Activated CD4-positive, alpha-beta T cell treated with anti-CD3 and anti-CD28 coated beads, Interleukin-2, amount 10 ng/mL, durations not matched to agents 7 days and 5 days (primary cell): ENCODE measurements at places on chromosomes 1 and 21.

DNA sequence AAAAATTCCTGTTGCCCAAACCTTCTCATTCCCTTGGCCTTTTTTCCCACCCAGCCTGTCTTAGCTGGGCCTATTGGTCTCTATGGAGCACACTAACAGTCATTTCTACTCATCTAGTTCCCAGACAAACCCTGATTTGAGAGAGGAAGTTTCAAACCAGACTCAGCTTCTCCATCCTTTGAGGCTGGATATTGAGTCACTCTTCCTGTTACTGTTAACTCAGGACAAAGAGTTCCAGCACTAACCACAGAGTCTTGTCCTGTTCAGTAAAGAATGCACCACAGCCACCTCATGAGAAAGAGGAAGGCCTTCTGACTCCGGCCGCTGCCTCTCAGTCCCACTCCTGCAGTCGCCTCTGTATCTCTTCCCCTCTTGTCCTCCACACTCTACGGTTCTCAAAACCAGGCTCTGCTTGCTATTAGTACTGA, 137.8 kb downstream of the PTPRC start:
- H3K27me3 ChIP-seq, result no peaks in the 10 kb centered on the region
- H3K4me1 ChIP-seq, result peaks cover 15% of the 10 kb centered on the region

GRCh38 chr1:90955769-90956168, 66.1 kb downstream of the ZNF644 start:
- no peaks in the 10 kb centered on the region for H3K27me3 ChIP-seq
- H3K4me3 ChIP-seq, result no peak overlapping the region
- H3K36me3 ChIP-seq, result peaks cover 51% of the 10 kb centered on the region
- no peak overlapping the region for H3K27ac ChIP-seq

DNA sequence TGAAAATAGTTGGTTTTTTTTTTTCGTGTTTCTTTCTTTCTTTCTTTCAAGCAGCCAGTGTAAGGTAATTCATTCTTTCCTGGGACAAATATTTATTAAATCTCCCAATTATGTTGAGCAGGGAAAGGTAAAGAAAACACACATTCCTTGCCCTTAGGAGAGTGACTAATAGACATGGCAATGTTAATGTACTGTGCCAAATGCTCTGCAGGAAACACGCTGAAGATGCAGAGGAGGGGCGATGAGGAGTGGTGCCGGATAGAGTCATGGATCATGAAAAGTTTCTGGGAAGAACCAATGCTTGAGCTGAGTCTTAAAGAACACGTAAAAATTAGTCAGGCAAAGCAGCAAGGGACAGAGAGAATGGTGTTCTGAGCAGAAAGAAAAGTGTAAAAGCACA, 199.2 kb downstream of the DNM3 start:
- H3K27me3 ChIP-seq, result no peaks in the 10 kb centered on the region
- H3K36me3 ChIP-seq, result peaks cover 5% of the 10 kb centered on the region
- no peak overlapping the region for H3K27ac ChIP-seq
- no peak overlapping the region for H3K4me3 ChIP-seq

DNA sequence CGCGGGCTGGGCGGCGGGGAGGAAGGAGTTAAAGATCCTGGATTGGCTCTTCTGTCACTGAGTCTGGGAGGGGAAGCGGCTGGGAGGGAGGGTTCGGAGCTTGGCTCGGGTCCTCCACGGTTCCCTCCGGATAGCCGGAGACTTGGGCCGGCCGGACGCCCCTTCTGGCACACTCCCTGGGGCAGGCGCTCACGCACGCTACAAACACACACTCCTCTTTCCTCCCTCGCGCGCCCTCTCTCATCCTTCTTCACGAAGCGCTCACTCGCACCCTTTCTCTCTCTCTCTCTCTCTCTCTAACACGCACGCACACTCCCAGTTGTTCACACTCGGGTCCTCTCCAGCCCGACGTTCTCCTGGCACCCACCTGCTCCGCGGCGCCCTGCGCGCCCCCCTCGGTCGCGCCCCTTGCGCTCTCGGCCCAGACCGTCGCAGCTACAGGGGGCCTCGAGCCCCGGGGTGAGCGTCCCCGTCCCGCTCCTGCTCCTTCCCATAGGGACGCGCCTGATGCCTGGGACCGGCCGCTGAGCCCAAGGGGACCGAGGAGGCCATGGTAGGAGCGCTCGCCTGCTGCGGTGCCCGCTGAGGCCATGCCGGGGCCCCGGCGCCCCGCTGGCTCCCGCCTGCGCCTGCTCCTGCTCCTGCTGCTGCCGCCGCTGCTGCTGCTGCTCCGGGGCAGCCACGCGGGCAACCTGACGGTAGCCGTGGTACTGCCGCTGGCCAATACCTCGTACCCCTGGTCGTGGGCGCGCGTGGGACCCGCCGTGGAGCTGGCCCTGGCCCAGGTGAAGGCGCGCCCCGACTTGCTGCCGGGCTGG, at the start of gene NPR1:
Gene NPR1, plus strand, starts transcription at position 170 of the 818 bp plus-strand sequence. Its CDS starts 421 bp downstream, at position 591.
- H3K4me1 ChIP-seq, result peaks cover 21% of the 10 kb centered on the region
- peaks cover 46% of the 10 kb centered on the region for H3K27me3 ChIP-seq
- DNase-seq, result peak; percentile 42
- peak within 1 kb of the TSS; percentile 61 for H3K4me3 ChIP-seq
- no peak within 1 kb of the TSS for H3K27ac ChIP-seq

- DNase-seq, result no peak
- peaks cover 23% of the 10 kb centered on the region for H3K4me1 ChIP-seq
- no peak overlapping the region for H3K4me3 ChIP-seq
- no peak overlapping the region for H3K27ac ChIP-seq
- H3K27me3 ChIP-seq, result peaks cover 4% of the 10 kb centered on the region
- no peaks in the 10 kb centered on the region for H3K36me3 ChIP-seq
These were observed 110.1 kb upstream of the RUNX3 start for GRCh38 chr1:25040122-25040685.

DNA sequence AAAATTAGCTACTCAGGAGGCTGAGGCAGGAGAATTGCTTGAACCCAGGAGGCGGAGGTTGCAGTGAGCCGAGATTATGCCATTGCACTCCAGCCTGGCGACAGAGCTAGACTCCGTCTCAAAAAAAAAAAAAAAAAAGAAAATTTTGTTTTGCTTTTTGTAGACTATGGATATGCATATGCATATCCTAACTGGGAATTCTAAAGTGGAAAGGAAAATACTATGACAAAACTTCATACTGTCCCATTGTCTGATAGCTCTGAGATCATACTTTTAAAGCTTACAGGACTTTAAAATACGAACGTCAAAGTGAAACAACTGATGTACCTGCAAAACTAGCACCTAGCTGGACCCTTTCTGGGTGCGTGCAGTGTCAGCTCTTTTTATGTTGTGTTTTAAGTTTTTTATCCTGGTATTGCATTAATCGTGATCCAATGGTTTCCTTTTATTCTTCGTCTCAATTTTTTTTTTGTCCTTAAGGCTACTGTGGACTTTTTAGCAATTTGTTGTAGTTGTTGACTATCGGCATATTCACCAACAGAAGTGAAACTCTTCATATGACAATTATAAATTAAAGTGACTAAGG, 19.2 kb downstream of the SPRTN start:
- H3K27me3 ChIP-seq, result no peaks in the 10 kb centered on the region
- no peak overlapping the region for H3K4me3 ChIP-seq
- no peak overlapping the region for H3K27ac ChIP-seq
- DNase-seq, result no peak
- H3K36me3 ChIP-seq, result peaks cover 20% of the 10 kb centered on the region
- peaks cover 10% of the 10 kb centered on the region for H3K4me1 ChIP-seq

- no peak overlapping the region for H3K27ac ChIP-seq
- no peaks in the 10 kb centered on the region for H3K4me1 ChIP-seq
- no peak overlapping the region for H3K4me3 ChIP-seq
- H3K36me3 ChIP-seq, result no peaks in the 10 kb centered on the region
- H3K27me3 ChIP-seq, result no peaks in the 10 kb centered on the region
- DNase-seq, result no peak
These were observed 69.5 kb downstream of the GRIK3 start for GRCh38 chr1:36964830-36965229.

DNA sequence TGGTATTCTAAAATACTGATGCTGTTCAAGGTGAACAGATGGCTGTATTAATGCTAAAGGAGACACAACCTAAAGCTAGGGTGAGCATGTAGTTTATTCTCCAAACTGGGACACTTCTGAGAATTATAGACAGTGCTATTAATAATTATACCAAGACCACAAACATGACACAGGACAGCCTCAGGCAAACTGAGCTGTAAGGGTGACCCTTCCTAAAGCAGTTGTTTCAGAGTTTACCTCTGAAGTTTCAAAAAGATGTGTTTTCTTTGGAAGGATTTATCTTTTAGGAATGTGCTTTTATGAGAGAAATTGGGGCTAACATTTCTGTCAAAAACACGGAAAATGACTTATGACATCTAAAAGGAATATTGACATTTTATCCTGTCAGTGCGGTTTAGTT, 68.8 kb downstream of the RPS6KC1 start:
- H3K4me3 ChIP-seq, result no peak overlapping the region
- H3K36me3 ChIP-seq, result no peaks in the 10 kb centered on the region
- H3K27ac ChIP-seq, result no peak overlapping the region
- no peaks in the 10 kb centered on the region for H3K4me1 ChIP-seq

GRCh38 chr1:38505944-38506343, 353.6 kb downstream of the RRAGC start:
- peaks cover 54% of the 10 kb centered on the region for H3K27me3 ChIP-seq
- H3K27ac ChIP-seq, result no peak overlapping the region
- H3K4me1 ChIP-seq, result peaks cover 2% of the 10 kb centered on the region
- no peaks in the 10 kb centered on the region for H3K36me3 ChIP-seq

- no peaks in the 10 kb centered on the region for H3K27me3 ChIP-seq
- no peaks in the 10 kb centered on the region for H3K36me3 ChIP-seq
- no peak for DNase-seq
- no peak overlapping the region for H3K27ac ChIP-seq
These were observed 156.7 kb upstream of the BACE2 start for GRCh38 chr21:41011098-41011731.

DNA sequence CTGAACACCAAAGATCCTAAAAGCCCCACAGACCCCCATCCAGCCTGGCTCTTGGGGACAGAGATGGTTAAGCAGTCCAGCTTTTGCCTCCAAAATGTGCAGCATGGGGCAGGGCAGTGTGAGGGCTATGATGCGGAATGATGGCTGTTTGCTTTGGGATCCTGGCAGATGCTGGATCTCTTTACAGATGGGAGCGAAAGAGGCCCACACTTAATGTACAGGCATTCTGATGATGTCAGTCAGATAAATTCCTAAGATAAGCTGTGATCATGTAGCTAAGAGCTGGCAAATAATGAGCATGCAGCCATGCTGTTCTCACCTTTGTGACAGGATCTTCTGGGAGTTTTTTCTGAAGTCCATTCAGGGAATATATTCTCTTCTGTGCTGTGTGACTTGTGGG, 17.6 kb upstream of the KCNQ4 start:
- H3K27ac ChIP-seq, result peak overlapping the region; percentile 6
- peaks cover 71% of the 10 kb centered on the region for H3K4me1 ChIP-seq
- no peaks in the 10 kb centered on the region for H3K27me3 ChIP-seq
- H3K36me3 ChIP-seq, result peaks cover 79% of the 10 kb centered on the region

DNA sequence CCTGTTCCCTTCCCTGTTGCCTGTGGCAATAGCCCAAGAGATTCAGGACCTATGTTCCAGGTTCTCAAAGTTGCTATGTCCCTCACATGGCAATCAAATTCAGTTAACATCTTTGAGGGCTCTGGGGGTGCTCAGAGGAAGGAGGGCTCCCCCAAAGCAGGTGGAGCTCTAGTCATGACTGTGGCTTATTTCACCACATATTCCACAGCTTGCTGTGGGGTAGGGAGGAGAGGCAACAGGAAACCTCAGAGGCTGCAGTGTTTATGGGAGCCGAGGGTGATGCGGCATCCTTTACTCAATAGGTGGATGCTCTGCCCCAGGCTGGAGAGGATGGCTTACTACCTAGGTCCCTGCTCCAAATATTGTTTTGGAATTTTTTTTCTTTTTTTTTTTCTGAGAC, 1.2 kb upstream of the MKNK1 start:
- H3K36me3 ChIP-seq, result peaks cover 52% of the 10 kb centered on the region
- peak; percentile 49 for DNase-seq
- no peaks in the 10 kb centered on the region for H3K27me3 ChIP-seq

DNA sequence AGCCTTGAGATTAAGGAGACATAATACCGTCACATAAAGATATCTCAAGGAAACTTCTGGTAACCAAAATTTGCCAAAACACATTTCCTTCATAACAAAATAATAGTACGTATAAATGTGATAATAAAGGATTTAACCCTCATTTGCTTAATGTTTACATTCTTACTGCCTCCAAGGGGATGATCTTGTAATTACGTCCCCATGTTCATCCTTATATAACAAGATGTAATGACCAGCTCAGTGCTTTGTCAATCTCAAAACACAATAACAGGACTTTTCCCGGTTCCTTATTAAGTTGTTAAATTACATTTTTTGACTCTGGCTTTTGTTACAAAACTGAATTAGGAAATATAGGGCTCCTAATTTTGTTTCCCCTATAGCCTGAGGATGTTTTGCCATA, 41.3 kb upstream of the UHMK1 start:
- no peak overlapping the region for H3K4me3 ChIP-seq
- no peaks in the 10 kb centered on the region for H3K27me3 ChIP-seq
- no peaks in the 10 kb centered on the region for H3K4me1 ChIP-seq
- no peaks in the 10 kb centered on the region for H3K36me3 ChIP-seq
- DNase-seq, result no peak

- DNase-seq, result no peak
- H3K27ac ChIP-seq, result no peak overlapping the region
- no peaks in the 10 kb centered on the region for H3K36me3 ChIP-seq
- no peak overlapping the region for H3K4me3 ChIP-seq
- H3K4me1 ChIP-seq, result peaks cover 8% of the 10 kb centered on the region
- peaks cover 14% of the 10 kb centered on the region for H3K27me3 ChIP-seq
These were observed 310.7 kb downstream of the DUSP10 start for GRCh38 chr1:221431068-221431651.

DNA sequence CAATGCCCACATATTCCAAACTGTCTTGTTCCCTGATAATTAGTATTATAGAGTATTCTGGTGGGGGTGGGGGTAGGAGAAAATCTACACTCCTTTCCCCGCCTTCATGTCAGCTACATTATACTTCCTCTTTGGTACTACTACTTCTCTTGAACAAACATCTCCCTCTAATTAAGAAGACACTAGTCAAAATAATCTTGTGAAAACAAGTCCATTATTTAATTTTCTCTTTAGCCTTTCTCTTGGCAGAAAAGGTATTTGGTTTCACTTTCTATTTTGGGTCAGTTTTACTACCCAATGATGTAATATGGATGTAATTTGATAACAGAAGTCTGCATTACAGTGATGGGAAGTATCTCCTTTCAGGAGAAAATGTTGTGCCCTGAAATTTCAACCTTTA, 22.5 kb downstream of the NTMT2 start:
- H3K4me1 ChIP-seq, result peaks cover 6% of the 10 kb centered on the region
- H3K36me3 ChIP-seq, result no peaks in the 10 kb centered on the region
- DNase-seq, result no peak
- no peaks in the 10 kb centered on the region for H3K27me3 ChIP-seq

GRCh38 chr1:170735366-170736263, 71.7 kb downstream of the PRRX1 start:
- no peak overlapping the region for H3K4me3 ChIP-seq
- H3K36me3 ChIP-seq, result no peaks in the 10 kb centered on the region
- DNase-seq, result no peak
- H3K27ac ChIP-seq, result no peak overlapping the region
- peaks cover 9% of the 10 kb centered on the region for H3K27me3 ChIP-seq
